ENCODE measurements at places on chromosomes 4 and X.

- no peak for DNase-seq
Observed at GRCh38 chrX:116657071-116657470, 194.3 kb upstream of the CT83 start.

DNA sequence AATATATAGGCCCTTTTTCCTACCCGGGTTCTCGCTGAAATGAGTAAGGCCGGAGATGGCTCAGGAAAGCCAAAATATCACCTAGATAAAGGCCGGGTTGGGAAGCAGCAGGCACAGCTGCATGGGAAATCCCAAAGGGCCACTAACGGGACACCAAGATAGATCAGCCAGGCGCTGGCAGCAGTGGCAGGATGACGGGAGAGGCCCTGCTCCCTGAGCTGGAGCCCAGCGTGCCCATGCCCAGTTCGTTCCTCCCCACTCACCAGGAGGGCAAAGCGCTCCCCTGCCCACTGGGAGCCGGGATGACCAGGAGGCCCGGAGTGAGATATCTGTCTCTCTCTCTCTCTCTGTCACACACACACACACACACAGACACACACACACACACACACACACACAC is 109.8 kb downstream of the DCTD start:
- no peak for DNase-seq

DNA sequence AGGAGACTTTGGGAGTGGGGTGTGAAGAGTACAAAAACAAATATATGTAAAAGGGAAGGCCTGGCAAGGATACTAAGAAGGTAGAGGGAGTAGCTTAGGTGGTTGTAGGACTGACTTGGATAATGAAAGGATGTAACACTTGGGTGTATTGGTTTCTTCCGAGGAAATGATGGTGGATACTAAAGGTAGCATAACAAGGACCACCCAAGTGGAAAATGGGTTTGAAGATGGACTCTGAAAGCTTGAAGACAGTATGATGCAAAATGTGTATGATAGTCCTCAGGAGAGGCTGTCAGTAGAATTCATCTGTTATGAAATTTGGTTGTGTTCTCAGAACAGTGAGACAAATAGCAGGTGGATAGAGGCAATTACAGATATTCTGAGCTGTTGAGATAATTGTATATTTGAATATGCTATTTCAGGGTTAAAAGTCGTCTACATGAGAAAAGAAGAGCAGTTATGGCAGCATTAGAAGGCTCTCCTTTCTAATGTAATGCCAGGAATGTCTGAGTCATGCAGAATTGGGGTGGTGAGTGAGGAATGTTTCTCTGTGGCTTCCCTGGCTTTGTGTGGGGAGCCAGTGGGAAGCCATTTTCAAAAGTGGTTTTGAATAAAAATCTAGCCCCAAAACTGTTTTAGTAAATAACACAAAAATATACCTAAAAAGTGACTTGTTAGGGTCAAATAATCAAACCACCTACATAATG is 75.6 kb downstream of the FHIP1A start:
- DNase-seq = no peak

DNA sequence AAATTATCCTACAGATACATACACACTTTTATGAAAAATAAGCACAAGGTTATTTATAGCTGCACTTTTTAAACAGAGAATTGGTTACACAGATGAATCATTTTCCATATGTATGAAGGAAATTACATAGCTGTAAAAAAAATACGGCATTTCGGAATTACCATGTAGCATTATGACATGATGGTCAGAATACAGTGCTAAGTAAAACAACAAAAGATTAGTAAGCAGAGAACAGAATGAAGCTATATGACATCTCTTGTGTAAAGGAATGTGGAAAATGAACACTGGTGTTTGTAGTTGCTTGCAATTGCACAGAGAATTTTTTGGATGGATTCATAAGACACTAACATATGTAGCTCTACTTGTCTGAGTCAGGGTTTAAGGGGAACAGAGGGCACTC is 1222.0 kb upstream of the PRKX start:
- DNase-seq = no peak

GRCh38 chr4:138449938-138450337 is 207.8 kb upstream of the SLC7A11 start:
- peak; percentile 35 for DNase-seq

DNA sequence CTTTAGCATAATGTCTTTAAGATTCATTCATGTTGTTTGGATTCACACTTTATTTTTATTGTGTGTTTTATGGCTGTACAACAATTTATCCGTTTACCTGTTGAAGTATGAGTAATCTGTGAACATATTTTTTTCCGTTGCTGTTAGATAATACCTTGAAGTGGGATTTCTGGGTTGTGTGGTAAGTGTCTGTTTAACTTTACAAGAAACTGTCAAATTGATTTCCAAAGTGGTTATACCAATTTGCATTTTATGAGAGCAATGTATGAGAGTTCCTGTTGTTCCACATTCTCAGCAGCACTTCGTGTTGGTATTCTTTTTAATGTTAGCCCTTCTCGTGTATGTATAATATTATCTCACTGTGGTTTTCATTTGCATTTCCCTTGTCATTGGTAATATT is 53.6 kb downstream of the USP53 start:
- no peak for DNase-seq

DNA sequence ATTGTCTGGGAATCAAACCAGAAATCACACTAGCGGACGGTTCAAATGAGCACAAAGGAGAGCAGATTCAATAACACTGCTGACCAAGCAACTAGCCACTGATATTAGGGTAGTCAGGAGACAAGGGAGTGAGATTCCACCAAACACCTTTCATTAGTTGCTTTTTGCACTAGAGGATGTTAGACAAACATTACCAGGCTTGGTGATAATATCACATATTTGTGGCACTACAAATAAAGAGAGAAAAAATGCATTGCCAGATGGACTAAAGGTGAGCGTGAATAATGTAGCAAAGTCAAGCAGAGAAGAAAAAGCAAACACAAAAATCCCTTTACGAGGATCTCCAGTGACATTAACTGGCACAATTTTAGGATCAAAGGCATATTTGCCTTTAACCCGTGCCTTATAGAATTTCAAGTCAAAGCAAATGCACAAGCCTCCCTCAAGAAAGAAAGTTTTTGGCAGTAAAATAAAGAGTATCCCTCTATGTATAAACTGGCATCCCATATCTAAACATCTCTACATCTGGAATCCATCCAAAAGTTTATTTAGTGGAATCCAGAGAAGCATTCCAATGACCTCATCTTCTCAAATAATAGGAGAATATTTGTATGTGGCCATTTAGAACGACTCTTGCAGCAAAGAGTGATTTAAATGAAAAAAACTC is 290.9 kb downstream of the KCTD8 start:
- no peak for DNase-seq

DNA sequence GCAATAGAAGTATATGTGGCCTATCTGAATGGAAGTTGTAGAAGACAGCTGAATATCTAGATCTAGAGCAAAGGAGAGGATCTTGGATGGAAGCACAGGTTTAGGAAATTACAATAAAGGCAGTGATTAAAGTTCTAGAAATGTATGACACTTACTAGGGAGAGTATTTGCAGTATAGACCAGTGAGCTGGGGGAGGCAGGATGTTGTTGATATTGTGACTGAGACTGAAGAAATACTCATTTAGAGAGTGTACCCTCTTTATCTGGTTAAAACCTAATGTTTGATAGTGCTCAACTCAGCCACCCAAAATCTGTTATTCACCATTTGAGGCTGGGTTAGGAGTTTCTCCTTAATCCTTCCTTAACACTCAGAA is 439.5 kb downstream of the GRXCR1 start:
- DNase-seq = no peak

- no peak for DNase-seq
Observed at GRCh38 chr4:95701500-95702170, 138.3 kb upstream of the PDHA2 start.

DNA sequence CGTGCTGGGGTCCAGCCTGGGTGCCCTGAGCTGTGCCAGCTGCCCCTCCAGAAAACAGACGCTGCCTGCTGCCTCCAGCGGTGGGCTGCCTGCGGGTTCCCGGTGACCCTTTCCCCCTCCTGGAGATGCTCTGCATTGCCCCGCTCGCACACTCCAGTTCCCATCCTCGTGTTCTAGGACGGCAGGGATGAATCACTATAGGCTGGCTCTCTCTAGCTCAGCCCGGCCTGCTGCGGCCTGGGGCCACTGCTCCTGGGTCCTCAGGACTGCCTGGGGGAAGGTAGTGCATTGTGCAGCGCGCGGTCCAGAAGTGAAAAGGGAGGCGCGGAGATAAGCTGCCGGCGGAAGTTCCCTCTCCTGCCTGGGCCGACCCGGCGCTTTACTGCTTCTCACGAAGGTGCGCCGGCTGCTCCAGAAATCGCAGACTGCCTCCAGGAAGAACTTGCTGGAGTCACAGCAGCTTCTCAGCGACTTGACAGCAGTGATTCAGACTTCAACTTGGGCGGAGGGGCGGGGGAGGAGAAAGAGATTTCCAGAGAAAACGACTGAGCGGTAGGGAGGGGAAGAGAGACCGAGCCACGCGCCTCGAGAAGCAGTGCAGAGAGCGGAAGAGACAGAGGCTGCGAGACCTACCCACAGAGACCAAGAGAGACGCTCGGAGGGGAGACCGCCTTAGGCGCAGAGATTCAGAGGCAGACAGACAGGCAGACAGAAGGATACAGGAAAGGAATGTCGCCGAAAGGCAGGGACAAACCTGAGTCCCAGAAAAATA is 6.7 kb upstream of the MSX1 start:
- no peak for DNase-seq

- DNase-seq = no peak
Observed at GRCh38 chr4:89312066-89312465, 4.5 kb upstream of the GPRIN3 start.

GRCh38 chr4:98606894-98607293 is 51.5 kb downstream of the TSPAN5 start:
- no peak for DNase-seq

- DNase-seq = peak; percentile 32
Observed at GRCh38 chr4:132238697-132239096, 910.4 kb upstream of the PCDH10 start.

DNA sequence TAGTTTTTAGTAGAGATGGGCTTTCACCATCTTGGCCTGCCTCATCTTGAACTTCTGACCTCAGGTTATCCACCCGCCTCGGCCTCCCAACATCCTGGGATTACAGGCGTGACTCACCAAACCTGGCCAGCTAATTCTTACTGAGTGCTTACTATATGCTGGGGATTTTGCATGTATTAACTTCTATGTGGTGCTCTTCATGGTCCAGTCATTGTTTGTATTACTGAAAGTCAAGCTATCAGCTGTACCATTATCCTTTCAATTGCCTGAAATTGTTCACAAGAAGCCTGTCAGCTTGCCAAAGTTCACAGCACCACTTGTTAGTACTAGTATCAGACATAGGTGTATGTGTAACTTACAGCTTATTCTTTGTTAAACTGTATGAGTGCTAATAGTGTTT is 1272.1 kb downstream of the ARAP2 start:
- DNase-seq = no peak

- DNase-seq = no peak
Observed at GRCh38 chr4:19806865-19807264, 444.8 kb upstream of the SLIT2 start.

DNA sequence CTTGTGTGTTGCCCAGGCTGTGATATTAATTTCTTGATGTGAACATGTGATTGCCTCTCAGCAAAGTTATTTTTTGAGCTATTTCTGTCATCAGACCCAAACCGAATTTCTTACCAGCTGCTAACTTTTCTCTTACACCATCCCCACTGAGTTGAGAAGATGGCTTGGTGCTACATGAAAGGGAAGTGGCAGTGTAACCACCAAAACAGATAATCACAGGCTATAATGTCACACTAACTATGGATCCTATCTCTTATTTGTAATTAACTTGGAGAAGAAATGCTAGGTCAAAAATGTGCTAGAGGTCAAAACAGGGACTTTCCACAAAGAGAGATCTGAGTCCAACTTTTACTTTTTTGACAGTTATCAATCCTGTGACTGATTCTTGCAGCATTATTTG is 43.8 kb downstream of the ELOVL6 start:
- no peak for DNase-seq

- no peak for DNase-seq
Observed at GRCh38 chr4:109156356-109156755, 146.1 kb downstream of the COL25A1 start.

DNA sequence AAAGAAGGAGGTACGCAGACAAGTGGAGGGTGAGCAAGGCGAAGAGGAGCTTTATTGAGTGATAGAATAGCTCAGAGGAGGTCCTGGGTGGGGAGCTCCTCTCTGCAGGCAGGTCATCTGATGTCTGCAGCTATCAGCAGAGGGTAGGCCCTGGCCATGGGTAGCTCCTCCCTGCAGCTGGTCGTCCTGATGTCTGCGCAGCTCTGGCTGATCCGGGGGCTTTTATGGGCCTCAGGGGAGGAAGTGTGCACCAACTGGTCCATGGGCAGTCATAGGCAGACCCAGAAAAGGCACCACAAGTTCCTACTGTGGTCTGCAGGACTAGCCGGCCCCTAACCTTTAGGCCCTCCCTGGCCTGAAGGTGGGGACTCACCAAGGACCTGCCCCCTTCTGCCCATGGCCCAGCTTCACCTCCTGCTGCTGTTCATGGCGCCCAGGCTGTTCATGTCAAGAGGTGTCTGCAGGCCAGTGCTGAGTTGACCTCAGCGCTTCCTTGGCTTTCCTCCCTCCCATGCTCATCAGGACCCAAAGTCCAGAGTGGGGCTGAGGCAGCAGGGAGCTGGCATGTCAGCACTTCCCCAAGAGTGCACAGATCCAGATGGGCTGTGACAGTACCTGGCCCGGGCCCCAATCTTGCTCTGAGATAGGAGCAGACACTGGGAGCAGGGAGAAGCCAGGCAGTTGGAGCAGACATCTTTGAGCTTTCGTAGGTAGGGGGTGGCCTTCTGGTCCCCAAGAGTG is 46.1 kb downstream of the ARAP2 start:
- no peak for DNase-seq

- no peak for DNase-seq
Observed at GRCh38 chr4:56863441-56864139, 42.1 kb upstream of the SPINK2 start.

DNA sequence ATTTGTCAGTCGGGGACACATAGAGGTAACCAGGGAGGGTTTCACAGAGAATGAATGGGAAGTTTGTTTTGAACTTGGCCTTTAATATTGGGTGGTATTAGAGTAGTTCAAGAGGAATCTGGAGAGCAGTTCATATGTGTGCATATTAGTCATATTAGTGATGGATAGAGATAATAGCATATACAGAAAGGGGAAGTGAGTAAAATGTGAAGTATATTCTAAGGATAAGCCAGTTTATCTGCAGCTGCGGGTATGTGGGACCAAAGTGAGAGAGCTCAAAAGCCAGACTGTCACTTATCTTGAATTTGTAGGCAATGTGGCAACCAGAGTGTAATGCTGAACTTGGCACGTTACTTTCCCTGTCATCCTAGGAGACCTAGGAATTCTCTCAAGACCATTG is 169.9 kb downstream of the AFF2 start:
- no peak for DNase-seq

DNA sequence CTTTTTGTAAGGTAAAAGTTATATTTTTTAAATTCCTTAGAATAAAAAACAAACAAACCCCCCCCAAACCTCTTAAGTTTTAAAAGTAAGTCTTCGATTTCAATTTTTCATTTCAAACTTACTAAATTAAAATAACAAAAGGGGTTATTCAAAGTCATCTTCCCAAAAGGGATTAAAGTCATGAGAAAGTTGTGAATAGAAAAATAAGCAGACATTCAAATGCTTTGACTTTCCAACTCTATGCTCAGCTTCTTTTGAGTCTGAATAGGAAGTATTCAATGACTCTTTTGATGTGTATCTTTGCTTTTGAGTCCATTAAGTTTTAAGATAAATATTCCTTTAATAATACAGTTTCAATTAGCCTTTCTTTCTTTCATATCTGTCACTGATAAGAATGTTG is 138.3 kb downstream of the GRIA2 start:
- DNase-seq = no peak

All from large intestine (tissue), 12 donors.